ENCODE measurements at places on chromosomes 2 and 18.

DNA sequence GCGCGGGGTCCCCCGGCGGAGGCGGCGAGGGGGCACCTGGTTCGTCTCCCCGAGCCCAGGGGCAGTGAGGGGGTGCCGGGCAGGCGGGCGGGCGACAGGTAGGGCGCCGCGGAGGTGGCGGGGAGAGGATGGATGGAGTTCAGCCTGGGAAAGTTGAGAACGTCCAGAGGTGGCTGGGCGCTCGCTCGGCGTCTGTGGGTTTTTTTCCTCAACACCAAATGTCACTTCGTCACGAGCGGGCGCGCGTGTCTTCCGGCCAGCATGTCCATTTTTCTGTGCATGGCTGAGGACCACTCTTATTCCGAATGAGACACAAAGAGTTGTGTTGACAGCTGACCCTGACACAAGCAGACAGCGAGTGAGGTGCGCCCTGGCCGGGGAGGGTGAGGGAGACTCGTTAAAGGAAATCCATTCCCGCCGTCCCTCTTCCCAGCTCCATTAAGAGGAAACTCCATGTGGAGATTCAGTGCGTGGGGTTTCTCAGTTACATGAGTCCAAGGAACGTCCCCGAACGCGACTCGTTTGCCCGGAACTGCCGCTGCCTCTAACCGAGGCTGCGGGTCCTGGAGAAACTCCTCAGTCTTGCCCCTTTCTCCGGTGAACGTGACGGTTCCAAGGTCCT lies 859 bp downstream of the GREB1L start:
- DNase-seq: no peak

- DNase-seq: no peak
These were observed 26.4 kb upstream of the FZD7 start for GRCh38 chr2:202007015-202007982.

DNA sequence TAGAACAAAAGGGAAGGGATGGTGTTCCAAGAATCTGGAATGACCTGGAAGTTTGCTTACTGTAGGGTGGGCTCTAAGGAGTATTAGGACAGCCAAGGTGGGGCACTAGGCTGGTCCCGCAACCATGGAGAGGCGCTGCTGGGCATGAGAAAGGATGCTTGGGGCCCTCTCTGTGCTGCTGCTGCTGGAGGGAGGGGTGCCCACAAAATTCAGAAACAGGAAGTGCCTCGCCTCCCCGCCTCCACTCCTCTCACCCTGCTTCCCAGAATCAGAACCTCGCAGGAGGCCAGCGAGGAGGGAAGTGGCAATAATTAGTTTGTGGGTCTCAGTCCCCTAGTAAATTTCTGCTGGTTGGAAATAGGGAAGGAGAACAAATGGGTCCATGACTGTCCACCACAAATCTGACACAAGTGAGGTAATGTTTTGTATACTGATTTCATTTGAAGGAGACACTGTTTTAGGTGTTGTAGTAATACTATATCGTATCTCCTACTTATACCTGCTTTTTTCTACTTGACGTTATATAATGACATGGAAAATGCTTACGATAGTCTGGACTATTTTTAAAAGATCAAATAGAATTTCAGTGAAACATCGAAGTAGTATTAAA lies 7.9 kb upstream of the PDCL3 start:
- DNase-seq: no peak

DNA sequence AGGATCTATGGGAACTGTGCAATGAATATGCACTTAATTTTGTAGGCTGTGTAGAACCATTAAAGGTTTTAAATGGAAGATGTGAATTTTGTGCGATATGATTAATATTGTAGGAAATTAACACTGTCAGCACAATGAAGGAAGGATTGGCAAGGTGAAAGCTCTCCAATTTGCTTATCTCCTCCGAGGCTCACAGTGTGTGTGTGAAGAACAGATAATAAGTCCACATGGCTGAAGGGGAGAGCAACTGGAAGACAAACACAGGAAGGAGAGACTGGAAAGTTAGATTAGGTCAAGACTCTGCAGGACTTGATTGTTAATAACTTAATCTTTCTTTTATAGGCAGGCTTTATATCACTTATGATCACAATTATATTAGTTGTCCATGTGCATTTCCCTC lies 269.7 kb upstream of the VRK2 start:
- no peak for DNase-seq

- no peak for DNase-seq
These were observed 167.0 kb downstream of the AFF3 start for GRCh38 chr2:99975386-99975785.

DNA sequence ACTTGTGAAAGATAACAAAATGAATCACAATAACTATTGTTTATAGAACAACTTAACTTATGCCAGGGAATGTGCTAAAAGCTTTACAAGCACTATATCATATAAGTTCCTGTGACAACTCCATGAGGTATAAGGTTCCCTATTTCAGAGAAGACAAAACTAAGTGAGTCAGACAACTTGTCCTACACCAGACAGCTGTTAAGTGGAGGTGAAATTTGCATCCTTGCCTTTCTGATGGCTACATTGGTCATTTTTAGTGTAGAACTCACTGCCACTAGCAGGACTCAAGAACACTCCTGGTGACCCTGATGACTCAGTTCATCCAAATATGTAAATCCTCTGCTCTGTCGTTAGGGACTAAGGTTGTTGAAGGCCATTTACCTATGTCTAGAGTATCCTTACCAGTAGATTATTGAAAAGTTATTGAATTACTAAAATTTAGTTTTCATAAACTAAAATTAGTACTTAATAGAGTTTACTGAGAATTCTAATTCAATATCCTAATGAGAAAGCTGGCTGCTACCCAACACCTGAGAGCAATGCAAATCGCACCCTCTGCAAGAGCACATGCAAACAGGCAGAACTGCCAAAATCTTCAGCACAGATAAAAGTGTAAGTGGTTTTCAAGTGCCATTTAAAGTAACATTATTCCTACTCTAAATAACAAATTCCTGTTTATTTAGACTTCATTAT lies 636.2 kb downstream of the NRXN1 start:
- no peak for DNase-seq

GRCh38 chr18:9758624-9759075 lies 50.5 kb downstream of the RAB31 start:
- DNase-seq: no peak

- no peak for DNase-seq
These were observed 629.9 kb downstream of the NRXN1 start for GRCh38 chr2:50401772-50402653.

- no peak for DNase-seq
These were observed 756 bp upstream of the OST4 start for GRCh38 chr2:27071990-27072830.

Data from activated CD8-positive, alpha-beta memory T cell treated with anti-CD3 and anti-CD28 coated beads for 1 hour (primary cell).